Hippocampal formation (tissue), 2 donors: ENCODE measurements at places on chromosomes 3 and 15.

DNA sequence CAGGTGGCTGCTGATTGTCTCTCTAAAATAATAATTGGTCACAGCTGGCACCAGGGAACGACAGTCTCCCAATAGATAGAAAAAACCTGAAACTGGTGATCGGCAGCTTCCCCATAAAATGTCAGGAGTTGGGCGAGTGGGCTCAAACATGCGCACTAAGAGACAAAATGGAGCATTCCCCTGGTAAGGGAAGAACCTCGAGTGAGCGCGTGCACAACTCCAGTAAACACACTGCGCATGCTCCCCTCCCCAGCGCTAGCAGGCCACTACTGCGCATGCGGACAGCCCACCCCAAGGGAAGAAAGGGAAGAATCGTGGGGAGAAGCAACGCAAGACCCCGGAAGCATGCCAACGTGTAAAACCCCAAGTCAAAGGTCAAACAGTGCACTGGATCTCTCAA, 7.7 kb upstream of the STARD5 start:
- no peak for DNase-seq

DNA sequence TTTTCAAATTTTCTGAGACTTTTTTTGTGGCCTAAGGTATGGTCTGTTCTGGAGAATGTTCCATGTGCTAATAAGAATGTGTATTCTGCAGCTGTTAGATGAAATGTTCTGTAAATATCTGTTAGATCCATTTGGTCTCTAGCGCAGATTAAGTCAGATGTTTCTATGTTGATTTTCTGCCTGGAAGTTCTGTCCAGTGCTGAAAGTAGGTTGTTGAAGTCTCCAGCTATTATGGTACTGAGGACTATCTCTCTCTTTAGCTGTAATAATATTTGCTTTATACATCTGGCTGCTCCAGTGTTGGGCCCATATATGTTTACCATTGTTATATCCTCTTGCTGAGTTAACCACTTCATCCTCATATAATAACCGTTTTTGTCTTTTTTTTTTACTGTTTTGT, 13.2 kb upstream of the TUBGCP5 start:
- no peak for DNase-seq

DNA sequence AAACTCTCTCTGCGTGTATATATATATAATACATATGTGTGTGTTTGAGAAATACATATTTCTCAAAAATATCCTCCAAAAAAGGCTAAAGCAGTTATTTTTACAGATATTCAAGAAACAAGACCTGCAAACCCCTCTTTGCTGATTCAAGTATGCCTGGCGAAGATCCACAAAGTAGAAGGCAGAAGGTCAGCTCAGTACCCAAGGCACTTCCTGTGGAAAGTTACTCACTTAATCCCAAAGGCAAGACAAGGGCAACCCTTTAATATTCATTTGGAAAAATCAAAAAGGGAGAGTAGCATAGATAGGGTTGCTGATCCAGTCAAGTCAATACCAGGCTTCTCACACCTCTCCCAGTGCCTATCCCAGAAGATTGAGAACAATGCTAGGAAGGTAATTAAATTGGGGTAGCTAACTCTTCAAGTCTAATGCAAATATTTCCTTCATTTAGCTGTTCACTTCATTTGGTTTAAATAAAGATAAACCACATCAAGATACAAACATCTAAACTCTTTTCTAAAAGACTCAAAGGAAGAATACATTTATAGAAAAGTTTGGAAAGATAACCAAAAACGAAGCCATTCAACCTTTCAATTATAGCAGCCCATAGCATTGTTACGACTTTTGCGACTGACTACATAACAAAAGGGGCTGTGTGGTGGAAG, 7.2 kb downstream of the COX17 start:
- no peak for DNase-seq

- DNase-seq, result peak; percentile 38
Measured at GRCh38 chr3:122890077-122890719, 95.3 kb downstream of the SLC49A4 start.

GRCh38 chr3:32948625-32949445, 2.6 kb upstream of the CCR4 start:
- no peak for DNase-seq

GRCh38 chr3:60698117-60698516, 553.1 kb downstream of the FHIT start:
- no peak for DNase-seq

- no peak for DNase-seq
Measured at GRCh38 chr15:69035205-69035917, 20.9 kb downstream of the NOX5 start.

GRCh38 chr15:49458145-49458544, 35.1 kb downstream of the FGF7 start:
- DNase-seq, result no peak

GRCh38 chr3:134357914-134358811, 16.1 kb downstream of the AMOTL2 start:
- DNase-seq, result no peak

DNA sequence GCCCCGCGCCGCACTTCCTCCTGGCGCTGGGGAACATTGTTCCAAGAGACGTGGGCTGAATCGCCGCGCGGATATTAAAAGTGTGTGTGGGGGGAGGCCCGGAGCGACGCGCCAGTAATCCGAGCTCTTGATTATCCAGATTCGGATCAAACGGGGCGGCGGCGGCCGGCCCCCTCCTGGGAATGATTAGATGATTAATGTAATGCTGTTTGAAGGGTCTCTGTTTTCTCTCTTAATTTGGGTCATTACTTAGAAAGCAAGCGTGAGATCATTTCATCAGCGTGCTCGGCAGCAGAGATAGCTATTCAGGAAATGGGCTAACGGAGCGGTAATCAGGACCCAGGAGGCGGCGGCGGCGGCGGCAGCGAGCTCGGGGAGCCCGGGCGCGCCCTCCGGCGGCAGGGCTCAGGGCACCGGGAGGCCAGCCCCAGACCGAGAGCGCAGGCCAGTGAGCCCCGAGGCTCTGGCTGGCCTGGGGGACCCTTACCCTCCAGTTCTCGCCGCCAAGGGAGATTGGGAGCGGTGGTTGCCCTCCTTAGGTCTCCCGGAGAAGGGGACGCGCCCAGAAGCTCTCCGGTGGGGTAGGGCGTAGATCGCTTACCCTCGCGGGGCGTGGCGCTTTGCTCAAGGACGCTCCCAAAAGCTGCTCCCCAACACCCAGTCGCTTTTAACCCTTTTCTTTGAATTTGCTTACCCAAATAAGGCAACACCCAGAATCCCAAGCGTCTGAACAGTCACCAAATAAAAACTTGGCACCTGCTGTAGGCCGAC, 4.5 kb downstream of the FEZF2 start:
- no peak for DNase-seq

GRCh38 chr3:172786036-172786435, 35.5 kb downstream of the ECT2 start:
- no peak for DNase-seq

- DNase-seq, result no peak
Measured at GRCh38 chr3:4739289-4740236, 239.7 kb upstream of the BHLHE40 start.

DNA sequence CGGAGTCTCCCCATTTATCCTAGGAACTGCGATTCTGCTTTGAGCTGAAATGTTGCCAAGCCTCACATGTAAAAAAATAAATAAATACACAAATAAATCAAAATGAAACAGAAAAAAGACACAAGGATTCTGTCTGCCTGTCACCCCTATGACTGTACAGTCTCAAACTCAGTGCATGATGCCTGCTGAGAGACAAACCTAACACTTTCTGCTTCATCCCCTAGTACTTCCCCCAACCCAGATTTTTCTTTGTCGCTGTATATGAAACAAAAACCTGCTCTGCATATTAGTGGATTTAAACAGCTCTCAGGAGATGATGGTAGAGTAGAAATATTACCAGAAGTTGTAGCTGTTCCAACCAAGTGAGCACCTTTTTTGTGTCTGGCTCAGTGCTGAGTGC, 530.7 kb upstream of the CFAP20DC start:
- DNase-seq, result no peak
